ENCODE measurements at places on chromosomes 2 and 18.

DNA sequence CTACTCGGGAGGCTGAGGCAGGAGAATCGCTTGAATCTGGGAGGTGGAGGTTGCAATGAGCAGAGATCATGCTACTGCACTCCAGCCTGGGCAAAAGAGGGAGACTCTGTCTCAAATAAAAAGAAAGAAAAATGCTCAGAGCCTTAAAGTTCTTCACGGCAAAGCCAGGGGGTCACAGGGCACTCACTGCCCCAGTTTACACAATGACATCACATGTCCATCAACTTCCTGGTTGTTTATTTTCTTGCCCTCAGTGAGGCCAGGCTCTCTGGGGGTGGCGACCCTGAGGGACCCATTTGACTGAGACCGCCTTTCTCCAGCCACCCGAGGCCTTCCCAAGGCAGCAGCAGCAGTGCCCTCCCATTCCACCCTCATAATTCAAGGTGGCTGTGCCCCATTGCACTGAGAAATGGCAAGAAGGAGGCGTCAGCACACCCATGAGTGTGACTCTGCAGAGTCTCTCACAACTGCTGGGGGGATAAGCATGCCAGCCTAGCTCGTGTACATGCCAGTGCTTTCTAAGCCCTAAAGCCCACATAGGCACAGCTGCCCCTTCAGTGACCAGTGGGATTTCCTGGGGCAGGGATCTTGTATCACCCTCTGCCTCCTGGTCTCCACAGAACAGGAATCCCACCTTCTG lies 50.0 kb downstream of the SFXN5 start:
- no peak for DNase-seq

DNA sequence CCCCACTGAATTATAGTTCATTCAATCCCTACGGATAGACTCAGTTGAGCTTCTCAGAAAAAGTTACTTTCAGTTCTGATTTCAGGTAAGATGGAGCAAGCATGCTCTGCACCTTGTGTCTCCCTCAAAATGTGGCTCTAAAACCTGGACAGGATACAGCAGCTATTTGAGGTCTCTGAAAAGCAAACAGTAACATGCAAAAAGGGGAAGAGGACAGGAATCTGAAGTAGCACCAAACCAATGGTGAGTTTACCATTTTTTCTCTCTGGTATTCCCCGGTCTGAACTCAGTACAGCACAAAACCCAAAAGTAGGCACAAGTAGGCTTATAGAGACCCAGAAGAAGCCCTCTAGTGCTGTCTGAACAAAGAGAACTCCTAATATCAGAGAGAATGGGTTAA lies 34.1 kb downstream of the LANCL1 start:
- DNase-seq: no peak

DNA sequence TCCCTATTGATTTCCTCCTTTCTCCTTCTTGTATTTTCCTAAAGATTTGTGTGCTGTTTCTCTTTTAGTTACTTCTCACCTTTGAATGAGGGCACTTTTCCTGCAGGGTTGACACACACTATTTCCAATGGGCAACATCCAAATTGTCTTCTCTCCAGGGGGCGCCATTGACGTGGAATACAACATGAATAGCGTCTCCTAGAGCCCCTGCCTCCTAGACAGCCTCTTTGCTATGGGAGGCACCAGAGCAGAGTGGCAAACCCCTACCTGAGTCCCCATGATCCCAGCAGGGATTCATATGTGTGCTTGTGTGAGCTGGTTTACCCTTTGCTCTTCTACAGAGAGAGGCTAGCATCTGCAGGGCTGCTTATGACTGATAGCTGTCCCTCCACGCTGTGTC lies 61.3 kb upstream of the ITSN2 start:
- peak; percentile 22 for DNase-seq

DNA sequence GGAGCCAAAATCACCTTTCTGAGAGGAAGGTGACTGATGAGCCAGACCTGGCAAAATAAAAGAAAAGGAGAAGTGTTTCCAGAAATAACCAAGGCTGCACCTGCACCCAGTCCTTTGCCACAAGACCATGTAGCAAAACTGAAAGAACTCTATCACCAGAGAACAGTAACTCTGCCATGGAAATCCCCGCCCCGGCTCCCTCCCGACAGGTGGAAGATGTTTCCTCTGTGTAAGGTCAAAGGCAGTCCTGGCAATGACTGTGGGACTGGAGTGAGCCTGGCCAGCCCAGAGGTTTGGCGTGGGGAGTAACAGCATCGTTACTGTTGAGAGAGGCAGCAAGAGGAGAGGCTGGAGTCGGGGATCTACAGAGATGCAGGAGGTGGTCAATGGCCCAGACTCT lies 42.3 kb downstream of the SPRED2 start:
- no peak for DNase-seq

DNA sequence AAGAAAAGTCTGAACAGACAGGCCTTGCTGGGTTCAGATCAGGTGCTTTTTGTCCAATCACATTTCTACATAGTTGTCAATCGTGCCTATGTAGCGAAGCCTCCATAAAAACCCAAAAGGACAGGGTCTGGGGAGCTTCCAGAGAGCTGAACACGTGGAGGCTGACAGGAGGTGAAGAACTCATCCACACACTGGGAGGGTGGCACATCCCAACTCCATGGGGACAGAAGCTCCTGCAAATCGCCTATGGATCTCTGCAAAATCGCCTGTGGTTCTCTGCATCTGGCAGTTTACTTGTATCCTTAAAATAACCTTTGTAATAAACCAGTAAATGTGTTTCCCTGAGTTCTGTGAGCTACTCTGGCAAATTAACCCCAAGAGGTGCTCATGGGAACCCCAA lies 12.4 kb downstream of the ALPK2 start:
- DNase-seq: no peak

GRCh38 chr2:180291552-180292421 lies 284.7 kb upstream of the CWC22 start:
- DNase-seq: no peak

GRCh38 chr2:127027715-127028114 lies 79.2 kb downstream of the BIN1 start:
- DNase-seq: no peak

DNA sequence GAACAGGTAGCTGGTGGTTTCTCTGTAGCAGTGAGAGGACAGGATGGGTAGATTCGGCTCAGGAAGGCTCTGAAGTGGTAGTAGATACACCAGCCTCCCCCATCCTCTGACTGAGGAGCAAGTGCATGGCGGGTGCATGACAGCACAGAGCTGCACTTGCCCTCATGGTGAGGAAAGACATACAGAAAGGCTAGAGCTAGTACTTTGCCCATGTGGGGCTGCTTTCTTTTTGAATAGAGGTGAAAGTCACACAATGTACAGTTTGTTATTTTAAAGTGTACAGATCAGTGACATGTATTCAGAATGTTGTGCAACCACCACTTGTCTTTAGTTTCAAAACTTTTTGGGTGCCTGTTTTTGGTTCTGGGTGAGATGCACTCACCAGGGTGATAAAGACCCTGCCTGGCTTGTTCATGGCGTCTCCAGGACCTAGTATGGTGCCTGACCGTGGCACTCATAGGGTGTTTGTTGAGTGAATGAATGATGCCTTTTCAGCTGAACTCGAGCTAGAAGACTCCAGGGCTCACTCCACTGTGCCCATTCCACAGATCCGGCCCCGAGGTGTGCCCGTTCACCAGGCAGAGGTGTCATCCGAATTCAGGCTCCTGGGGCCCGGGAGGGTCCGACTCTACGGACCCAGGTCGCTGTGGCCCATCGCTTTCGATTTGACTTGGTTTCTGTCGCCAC lies 421 bp upstream of the VAMP5 start:
- no peak for DNase-seq

- DNase-seq: no peak
These were observed 124.6 kb upstream of the CREB1 start for GRCh38 chr2:207405150-207405549.

GRCh38 chr2:142973160-142973821 lies 95.8 kb downstream of the KYNU start:
- DNase-seq: no peak

- DNase-seq: no peak
These were observed 430.4 kb downstream of the LPIN1 start for GRCh38 chr2:12176623-12177454.

GRCh38 chr2:63000801-63001200 lies 49.8 kb upstream of the OTX1 start:
- no peak for DNase-seq

DNA sequence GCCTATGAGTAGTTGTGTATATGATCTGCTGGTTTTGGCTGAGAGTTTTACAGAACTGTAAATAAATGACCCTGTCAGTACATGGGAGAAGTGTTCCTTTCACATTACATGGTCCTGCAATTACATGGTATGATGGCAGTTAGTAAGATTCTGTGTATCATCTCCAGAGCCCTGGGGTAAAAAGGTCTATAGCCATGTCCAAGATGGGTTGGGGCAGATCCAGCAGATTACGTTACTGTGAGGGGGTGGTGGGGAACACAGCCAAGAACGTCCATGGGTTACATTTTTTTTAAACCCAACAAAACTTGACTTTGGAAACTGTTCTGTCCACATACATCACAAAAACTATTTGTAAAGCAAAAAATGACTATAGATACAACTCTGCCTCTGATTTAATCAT lies 64.2 kb upstream of the LMAN1 start:
- DNase-seq: no peak

GRCh38 chr2:114061566-114062098 lies 171.7 kb downstream of the ACTR3 start:
- no peak for DNase-seq

- DNase-seq: no peak
These were observed 249.3 kb downstream of the CYP26B1 start for GRCh38 chr2:71898375-71898774.

DNA sequence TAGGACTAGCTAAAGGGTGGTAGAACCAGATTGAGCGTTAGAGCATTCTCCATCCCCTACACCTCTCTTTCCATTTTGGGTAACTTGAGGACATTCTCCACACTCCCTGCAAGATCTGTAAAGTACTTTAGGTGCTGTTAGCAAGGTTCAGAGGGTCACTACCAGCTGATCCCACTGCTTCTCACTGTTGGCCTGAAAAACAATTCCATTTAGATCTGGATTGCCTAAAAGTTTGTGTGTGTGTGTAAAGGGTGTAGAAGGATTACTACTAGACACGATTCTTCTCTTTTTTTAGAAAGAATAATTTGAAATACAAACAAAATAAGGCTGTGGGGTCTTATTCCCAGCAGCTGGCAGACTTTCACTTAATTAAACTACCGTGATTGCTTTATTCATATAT lies 95.1 kb upstream of the TMEM178A start:
- DNase-seq: no peak

GRCh38 chr2:2530334-2530733 lies 199.3 kb upstream of the MYT1L start:
- DNase-seq: no peak

GRCh38 chr18:7329016-7329415 lies 98.1 kb downstream of the LRRC30 start:
- no peak for DNase-seq

- no peak for DNase-seq
These were observed 363.3 kb upstream of the SMIM21 start for GRCh38 chr18:75790796-75791195.

DNA sequence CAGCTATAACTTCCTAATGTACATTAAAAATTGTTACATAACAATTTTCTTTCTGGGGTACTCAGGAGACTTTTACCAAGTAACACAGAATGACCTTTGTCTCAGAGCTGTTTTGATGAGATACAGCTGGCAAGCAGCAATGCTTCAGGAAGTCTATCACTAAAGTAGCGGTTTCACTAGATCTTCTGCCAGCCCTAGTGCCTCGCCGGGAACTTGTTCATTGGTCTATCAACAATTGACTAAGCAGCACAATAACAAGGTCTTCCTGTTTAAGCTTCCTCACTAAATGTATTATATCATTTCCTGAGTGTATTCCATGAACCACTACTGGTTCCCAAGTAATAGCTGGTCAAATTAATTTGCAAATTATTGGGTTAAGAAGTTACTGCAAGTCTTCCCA lies 69.2 kb downstream of the TRIP12 start:
- no peak for DNase-seq

GRCh38 chr2:148982282-148982681 lies 56.2 kb upstream of the LYPD6B start:
- no peak for DNase-seq

Measured in caudate nucleus (tissue), 63 donors.